ENCODE measurements at places on chromosomes 4 and X.

DNA sequence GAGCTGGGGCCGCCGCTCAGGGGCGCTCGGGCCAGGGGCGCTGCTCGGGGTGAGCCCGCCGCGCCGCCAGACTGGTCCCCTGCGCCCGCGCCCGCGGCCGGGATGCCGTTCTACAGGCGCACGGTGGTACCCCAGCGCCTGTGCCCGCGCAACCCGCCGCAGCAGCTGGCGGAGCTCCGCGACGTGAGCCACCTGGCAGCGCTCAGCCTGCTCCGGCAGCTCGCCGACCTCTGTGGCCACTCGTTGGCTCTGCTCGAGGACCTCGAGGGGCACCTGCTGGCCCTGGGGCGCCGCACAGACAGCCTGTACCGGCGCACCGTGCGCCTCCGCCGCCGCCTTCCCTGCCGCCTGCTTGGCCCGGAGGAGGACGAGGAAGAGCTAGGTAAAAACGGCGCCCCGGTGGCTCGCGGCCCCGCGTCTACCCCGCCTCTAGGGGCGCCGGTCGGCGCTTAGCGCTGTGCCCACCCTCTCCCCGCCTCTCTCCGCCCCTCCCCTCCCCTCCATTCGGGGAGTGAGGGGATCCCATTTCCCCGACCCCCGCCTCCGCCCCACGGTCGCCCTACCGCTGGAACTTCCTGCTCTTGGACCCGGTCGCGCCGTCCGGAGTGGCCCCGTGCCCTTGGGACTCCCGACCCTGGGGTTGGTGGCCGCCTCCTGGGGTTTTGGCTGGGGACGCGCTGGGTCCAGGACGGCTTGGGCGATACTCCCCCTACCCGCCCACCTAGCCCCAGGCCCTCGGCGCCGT is 513 bp downstream of the NHSL2 start:
- DNase-seq = peak; percentile 35

DNA sequence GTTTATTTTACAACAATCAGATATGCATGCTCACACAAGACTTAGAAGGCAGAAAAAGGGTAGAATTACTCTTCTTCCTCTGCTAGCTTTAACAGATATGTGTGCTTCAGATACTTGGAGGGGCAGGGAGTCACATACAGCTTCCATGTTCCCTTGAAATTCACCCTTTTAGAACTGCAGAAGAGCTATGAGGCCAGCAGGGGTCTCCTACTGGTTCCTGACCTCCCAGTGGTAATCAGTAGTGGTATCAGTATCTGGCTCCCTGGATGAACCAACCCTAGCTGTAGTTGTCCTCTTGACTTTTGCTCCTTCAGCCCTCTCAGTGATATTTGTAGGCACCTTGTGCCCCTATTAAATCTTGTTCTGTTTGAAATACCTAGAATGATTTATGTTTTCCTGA is 81.5 kb downstream of the RCHY1 start:
- DNase-seq = no peak

GRCh38 chrX:79270401-79270800 is 96.7 kb downstream of the ITM2A start:
- peak; percentile 79 for DNase-seq

- DNase-seq = no peak
Measured at GRCh38 chr4:910366-911091, 21.6 kb downstream of the GAK start.

DNA sequence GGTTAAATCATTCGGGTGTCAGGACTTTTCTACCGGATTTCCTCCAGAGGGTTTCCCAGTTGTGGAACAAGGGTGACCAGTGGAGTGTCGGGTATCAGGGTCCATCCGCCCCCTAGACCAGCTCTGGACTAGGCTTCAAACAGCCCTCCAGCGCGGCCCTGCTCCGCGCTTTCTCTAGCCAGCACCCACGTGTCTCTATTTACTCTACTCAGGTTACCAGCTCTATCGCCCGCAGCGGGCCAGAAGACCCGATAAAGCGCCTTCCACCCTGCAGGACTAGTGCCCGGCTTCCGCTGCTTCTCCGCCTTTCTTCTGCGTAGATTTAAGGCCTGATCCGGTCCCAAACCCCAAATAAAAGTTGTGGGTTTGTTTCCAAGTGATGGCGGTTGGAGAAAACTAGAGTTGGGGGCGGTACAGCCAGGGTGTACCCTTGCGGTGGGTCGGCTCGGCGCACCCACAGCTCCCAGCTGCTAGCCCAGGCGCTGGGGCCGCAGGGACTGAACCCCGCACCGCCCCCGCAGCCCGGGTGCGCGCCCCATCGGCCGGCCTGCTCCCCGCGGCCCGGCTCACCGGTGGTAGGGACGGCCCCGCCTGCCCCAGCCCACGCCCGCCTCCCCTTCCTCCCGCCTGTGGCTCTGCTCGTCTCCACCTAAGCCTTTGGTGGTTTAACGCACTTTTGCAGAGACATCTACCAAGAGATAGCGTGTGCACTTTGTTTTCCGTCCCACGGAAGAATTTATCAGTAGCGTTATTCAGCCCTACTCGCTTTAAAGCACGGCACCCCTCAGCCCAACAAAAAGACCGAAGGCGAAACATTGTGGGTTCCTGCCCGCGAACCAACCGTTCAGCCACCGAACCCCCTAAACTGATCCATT is 2.1 kb downstream of the LEF1 start:
- no peak for DNase-seq

DNA sequence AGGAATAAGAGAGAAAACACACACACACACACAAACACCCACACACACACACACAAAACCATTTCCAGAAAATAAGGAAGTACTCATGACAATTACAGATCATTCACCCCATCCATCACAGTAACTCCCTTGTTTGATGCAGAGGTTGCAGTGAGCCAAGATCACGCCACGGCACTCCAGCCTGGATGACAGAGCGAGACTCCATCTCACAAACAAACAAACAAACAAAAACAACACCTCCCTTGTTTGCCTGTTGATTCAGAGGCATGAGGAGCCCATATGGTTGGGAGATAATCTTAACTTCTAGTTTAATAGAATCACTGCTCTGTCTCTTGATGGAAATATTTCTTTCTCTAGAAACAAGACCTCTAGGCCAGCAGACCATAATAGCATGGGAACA is 2043.5 kb upstream of the AGA start:
- DNase-seq = no peak

DNA sequence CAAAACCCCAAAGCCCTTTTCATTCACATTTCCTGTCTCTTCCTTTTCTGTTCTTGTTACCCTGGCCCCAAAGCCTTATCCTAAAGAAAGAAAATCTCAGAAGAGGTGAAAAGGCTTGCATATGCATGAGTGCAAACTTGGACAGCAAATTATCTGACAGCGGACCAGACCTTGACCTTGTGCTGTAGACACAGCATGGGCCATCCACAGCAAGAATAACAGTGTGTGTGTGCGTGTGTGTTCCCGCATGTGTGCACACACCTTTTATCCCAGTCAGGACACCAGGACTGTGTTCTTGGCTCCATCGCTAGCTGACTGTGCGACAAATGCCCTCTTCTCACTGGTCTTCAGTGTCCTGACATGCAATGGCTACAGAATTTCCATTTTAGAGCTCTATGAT is 35.3 kb downstream of the ZBTB49 start:
- no peak for DNase-seq

DNA sequence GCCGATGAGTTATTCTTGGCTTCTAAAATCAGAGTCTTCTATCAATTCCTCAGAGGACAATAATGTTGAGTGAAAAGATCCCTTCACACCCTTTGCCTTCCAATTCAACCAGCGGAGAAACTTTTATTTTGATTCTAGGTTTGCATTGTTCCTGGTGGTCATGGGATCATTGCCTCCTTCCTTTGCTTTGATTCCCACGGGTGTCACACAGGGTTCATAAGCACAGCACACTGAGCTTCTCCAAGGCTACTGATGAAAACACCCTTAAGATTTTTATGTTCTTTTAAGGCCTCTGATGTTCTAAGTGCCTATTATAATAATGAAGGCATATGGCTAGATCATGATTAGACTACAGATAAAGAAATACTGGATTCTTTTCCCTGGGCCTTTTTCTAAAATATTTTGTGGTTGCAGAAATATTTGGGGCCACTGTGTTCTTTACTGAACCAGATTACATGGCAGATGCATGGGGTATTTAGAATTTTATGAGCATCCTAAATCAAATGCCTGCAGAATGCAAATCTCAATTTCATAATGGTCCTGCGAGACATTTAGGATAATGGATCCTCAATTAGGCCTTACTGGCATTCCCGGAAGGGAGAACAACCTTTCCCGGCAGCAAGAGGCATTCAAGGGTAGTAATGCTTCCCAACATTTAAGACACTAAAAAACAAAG is 43.9 kb upstream of the FGFBP2 start:
- no peak for DNase-seq

GRCh38 chr4:25873632-25874129 is 10.9 kb upstream of the SEL1L3 start:
- no peak for DNase-seq

- no peak for DNase-seq
Measured at GRCh38 chr4:7686070-7686870, 251.5 kb upstream of the PSAPL1 start.

DNA sequence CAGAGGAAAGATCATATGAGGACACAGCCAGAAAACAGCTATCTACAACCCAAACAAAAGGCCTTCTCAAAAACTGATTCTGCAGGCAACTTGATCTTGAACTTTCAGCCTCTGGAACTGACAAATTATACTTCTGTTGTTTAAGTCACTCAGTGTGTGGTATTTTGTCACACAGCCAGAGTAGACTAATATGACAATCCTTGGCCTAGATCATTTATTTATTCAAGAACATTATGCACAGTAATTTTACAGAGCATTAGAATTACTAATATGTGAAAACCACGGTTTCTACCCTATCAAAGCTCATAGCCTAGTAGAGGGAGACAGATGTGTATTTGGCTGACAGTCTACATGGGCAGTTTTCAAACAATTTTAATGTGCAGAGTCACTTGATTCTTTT is 167.8 kb upstream of the PCDH18 start:
- DNase-seq = no peak

DNA sequence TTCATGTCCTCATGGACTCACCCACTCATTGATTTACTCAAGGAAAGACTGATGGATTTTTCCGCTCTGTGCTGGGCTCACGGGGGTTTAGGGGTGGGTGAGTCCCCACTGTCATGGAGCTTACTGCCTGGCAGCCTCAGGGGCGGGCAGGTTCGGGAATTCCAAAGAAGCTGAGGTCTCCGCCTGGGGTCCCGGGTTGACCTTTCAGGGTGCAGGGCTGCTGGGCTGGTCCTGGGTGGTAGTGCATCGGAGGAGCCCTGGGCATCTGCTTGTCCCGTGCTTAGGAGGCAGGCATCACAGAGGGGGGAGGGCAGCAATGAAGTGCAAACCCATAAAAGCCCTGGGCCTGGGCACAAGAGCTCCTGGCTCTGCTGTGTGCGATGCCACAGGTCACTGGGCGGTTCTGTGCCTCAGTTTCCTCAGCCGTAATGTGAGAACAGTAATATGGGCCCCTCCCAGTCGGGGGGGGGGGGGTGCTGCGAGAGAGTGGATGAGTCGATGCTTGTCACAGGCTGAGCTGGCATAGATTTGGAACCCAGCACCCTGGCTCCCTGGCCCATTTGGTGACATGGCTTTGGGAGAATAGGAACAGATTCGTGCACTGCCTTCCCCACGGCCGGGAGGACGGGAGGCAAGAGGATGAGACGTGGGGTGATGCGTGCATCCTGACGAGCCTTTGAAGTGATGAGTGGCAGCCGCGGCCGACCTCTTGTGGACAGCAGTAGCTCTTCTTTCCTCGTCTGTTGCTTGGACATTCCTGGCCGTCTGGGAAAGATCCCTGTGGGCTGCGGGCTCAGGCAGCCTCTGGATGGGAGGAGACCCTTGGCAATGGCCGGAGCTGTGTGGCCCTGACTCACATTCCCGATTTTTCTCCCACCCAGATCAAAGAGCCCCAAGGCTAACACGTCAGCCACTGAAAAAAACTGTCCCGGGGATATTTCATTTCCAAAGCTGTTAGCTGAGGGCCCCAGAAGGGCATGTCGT is 42.0 kb downstream of the PSAPL1 start:
- no peak for DNase-seq

GRCh38 chr4:185020863-185021761 is 2.8 kb downstream of the HELT start:
- DNase-seq = no peak

- DNase-seq = peak; percentile 65
Measured at GRCh38 chrX:96372313-96373046, 312.2 kb upstream of the DIAPH2 start.

DNA sequence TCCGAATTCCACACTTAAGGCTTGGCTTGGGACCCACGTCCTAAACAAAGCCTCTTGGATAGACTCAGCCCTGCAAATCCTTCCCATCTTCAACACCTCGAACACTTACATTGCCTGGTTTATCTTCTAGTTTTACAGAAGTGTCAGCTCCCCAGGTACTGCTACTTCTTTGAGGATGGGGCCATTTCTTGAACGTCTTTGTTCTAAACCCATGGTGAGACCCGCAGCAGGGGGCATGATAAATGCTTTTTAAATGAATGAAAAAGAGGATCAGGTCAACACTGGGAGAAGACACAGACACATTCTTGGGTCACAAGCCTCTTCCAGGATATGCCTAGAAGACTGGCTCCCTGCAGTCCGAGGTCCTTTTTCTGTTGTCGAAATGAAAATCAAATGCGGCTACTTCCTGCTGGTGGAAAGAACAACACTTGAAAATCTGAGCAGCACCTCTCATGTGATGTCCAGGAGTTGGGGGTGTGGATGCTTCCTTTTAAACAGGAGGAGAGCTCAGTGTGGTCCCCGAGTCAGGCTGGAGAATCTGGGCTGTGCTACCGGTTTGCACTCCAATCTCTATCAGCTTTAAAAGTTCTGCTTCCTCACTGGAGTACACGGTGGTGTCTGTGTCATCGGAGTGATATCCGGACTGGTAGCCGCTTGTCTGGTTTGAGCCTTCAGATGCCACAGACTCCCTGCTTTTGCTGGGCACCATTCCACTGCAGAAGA is 45.8 kb downstream of the KDR start:
- no peak for DNase-seq

DNA sequence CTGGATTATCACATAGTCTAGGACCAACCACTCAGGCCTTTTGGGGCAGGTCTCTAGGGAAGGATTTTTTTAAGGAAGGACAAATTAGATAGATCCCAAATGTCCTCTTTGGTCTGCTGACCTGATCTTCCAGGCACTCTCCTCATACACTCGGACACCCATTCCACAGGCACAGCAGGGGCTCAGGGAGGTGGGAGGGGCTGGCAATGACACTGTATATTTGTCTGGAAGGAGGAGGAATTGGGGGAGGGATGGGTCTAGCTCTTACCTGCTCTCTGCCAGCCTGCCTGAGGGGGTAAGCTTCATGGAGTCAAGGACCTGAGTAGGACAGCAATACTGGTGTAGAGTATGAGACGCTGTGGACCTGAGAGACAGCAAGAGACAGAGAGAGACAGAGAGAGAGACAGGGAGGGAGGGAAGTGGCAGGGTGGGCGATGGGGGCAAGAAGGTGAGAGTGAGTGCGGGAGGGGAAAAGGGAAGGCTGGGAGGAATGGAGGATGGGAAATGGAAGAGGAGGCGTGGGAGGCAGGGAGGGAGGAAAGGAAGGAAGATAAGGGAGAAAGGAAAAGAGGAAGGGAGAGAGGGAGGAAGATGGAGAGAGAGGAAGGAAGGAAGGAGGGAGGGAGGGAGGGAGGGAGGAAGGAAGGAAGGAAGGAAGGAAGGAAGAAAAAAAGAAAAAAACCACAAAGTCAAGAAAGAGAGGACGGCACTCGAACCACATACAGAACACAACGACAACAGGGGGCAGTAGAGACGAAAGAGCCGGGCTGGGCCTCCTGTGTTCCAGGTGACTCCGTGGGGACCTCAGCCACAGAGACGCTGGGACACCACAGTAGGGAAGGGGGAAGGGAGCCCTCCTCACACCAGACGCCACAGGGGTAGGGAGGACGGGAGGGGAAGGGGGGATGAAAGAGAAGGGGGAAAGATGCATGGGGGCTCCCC is 1.8 kb downstream of the IQSEC2 start:
- no peak for DNase-seq

Measured in hematopoietic multipotent progenitor cell (in vitro differentiated cells).